ENCODE measurements at places on chromosomes 13 and 19.

GRCh38 chr19:12689581-12690216 is 1.9 kb downstream of the GNG14 start:
- DNase-seq = no peak

GRCh38 chr13:111396457-111396856 is 76.0 kb downstream of the TEX29 start:
- no peak for DNase-seq

GRCh38 chr13:45747071-45747470 is 45.0 kb downstream of the CBY2 start:
- DNase-seq = no peak

GRCh38 chr19:5480427-5480836 is 25.2 kb downstream of the ZNRF4 start:
- DNase-seq = no peak

GRCh38 chr13:45865414-45865813 is 13.9 kb upstream of the SIAH3 start:
- DNase-seq = no peak

- DNase-seq = no peak
Measured at GRCh38 chr19:4742723-4743646, 19.3 kb upstream of the DPP9 start.

- no peak for DNase-seq
Measured at GRCh38 chr19:10896851-10897526, 25.6 kb downstream of the CARM1 start.

GRCh38 chr13:106415971-106416370 is 119.5 kb downstream of the EFNB2 start:
- DNase-seq = no peak

DNA sequence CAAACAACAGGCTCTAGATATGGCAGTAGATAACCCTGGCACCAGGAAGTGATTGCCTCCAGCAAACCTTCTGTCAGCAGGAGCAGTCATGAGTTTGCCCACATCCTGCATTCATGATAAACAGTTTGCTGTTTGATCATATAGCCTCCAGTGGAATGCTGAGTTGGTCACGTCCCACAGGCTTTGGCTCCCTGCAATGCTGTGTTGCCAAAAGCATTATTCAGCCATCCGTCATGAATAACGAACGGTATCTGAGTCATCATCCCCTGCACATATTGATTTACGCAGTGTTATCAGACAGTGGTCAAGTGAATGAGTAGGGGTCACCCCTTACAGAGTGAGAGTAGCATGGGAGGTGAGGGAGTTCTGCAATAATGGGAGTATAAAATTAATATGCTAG is 21.9 kb upstream of the ZNF432 start:
- DNase-seq = no peak

DNA sequence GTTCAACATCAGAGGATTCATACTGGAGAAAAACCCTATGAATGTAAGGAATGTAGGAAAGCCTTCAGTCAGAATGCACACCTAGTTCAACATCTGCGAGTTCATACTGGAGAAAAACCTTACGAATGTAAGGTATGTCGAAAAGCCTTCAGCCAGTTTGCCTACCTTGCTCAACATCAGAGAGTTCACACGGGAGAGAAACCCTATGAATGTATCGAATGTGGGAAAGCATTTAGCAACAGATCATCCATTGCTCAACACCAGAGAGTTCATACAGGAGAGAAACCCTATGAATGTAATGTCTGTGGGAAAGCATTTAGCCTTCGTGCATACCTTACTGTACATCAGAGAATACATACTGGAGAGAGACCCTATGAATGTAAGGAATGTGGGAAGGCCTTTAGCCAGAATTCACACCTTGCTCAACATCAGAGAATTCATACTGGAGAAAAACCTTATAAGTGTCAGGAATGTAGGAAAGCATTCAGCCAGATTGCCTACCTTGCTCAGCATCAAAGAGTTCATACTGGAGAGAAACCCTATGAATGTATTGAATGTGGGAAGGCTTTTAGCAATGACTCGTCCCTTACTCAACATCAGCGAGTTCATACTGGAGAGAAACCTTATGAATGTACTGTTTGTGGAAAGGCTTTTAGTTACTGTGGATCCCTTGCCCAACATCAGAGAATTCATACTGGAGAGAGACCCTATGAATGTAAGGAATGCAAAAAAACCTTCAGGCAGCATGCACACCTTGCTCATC is 15.4 kb downstream of the ZNF570 start:
- DNase-seq = no peak

DNA sequence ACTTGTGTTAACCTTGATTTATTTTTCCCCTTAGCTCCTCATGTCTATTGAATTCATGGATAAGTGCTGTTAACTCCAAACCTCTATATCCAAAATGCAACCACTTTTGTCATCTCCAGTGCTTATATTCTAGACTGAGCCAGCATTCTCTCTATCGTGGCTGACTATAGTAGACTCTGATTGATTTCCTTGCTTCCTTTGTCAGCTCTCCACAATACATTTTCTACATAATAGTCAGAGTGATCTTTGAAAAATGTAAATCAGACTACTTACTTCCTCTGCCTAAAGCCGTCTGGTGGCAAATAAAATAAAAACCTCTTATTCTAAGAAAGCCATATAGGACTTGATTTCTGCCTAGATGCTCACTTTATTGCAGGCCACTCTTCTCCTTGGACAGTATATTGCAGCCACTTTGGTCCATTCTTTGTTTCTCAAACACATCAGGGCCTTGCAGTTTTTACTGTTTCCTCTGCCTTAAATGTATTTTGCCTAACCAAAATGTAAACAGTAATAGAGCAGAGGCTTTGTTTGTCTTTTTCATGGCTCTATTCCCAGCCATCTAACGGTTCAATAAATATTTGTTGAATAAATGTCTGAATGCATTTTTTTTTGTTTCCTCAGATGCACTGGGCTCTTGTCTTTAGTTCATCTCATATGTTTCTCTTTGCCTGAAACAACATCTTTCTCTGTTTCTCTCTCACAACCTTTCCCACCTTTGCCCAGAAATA is 243.6 kb upstream of the CSNK1A1L start:
- no peak for DNase-seq

DNA sequence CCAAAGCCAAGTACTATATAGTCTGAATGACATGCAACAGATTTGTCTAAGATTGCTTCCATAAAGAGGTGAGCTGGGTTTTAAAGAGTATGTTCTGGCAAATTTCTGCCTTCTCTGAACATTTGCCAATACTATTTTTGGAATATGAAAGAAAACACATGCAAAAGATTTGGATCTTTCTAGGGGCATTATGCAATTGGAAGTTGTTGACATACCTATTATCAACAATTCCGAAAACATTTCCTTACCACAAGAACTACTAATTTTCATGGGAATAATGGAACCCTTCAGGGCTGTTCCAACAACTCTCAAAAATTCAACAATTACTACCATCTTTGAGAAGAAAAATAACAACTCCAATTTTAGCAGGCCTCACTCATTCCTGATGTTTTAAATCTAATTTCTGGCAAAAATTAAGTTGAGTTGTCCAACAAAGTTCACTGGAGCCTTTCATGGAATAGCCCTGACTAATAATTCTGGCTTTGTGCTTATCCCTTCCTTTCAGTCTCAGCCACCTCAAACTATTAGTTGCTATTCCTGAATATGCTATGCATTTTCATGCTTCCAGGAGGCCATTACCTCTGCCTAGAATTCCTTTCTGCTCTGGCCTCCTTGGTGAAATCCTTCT is 250.0 kb downstream of the RGCC start:
- peak; percentile 11 for DNase-seq

GRCh38 chr19:38974624-38975213 is 823 bp downstream of the FBXO17 start:
- no peak for DNase-seq

All from fibroblast of skin of abdomen (primary cell).